ENCODE measurements at places on chromosomes 7 and 10.

DNA sequence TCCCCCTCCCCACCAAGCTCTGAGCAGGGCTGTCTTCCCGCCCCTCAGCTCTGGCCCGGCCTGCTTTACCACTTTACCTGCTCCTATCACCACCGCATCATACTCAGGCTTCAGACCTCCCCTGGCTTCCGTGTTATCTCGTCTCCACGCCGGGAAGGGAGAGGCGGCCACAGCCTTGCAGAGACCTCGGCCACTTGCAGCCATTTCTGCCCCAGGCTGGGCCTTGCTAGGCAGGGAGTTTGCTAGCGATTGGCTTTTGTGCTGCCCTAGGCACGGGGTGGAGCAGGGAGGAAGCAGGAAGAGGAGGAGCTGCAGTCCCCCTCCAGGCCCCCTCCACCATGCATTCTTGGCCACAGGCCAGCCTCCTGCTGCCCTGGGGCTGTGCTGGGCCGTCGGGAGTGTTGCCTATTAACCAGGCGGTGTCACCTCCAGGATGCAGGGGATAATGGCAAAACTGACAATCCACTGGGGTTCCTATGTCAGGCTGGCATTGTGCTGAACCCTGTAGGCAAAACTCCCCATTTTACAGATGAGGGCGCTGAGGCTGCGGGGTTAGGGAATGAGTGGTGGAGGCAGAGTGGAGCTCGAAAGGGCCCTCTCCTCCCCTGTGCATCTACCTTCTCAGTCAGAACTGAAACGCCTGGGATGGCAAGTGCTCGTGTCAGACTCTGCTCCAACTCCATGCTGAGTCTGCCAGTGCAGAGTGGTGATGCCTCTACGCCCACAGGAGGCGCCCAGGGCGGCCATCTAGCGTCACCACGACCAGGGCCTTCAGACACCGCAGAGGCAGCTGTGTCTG is at the start of gene PYROXD2:
Gene PYROXD2, minus strand, starts transcription at position 251 of the 799 bp plus-strand sequence. Its CDS starts 47 bp downstream, at position 204.
- peak; percentile 57 for DNase-seq

DNA sequence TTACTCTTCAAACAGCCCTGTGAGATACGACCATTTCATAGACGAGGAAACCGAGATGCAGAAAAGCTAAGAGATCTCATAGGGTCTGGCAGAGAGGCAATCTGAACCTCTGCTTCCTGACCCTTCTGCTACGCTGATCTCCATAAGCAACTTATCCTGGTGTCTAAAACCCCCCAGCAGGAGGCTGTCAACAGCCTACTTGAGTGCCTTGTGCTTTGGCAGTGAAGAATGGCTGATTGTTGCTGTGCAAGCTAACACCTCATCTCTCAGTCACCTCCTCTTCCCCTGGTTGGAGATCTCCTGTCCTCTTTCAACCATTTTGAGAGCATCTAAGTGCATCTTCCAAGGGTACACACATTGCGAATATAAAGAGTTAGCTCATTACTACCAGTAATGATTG is 86.2 kb downstream of the AOAH start:
- DNase-seq = no peak

GRCh38 chr10:1515121-1515779 is 222.1 kb downstream of the ADARB2 start:
- DNase-seq = no peak

GRCh38 chr10:95477175-95477520 is 84.0 kb downstream of the SORBS1 start:
- no peak for DNase-seq

DNA sequence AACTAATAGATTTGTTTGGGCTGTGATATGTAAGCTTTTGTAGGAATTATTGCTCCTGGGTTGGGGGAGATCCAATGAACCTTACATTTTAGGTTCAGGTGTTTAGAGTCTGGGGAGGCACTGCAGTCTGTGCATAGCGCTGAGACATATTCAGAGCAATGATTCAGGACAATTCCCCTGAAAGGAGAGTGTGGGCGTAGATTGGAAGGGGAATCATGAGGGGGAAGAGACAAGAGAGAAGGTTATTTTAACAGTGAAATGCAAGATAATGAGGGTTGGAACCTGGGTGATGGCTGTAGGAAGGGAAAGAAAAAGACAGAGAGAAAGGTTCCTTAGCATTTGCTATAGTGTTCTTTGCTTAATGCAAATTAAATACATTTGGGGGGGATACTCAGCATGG is 1013.4 kb downstream of the REEP3 start:
- DNase-seq = no peak

GRCh38 chr7:84813376-84813775 is 373.5 kb downstream of the SEMA3D start:
- DNase-seq = no peak

GRCh38 chr10:132448248-132448731 is 51.3 kb downstream of the PWWP2B start:
- DNase-seq = peak; percentile 89

DNA sequence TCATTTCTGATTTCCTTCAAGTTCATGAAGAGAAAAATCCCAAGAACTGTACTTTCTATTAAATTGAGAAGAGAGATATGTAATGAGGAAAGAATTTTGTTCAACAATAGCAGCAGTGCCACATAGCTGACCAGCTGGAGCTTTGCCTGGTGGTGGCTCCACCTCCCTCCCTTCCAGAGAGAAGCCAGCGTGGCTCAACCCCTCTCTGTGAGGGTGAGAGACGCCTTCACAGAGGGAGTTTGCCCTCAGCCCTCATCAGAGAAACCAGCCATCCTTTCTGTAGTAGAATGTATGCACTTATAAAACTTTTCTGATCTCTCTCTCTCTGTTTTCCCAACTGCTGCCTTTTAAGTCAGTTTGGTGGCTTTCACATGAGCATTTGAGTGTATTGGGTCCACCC is 20.5 kb upstream of the COL1A2 start:
- DNase-seq = no peak

GRCh38 chr7:151081170-151082101 is 827 bp upstream of the FASTK start:
- DNase-seq = no peak

DNA sequence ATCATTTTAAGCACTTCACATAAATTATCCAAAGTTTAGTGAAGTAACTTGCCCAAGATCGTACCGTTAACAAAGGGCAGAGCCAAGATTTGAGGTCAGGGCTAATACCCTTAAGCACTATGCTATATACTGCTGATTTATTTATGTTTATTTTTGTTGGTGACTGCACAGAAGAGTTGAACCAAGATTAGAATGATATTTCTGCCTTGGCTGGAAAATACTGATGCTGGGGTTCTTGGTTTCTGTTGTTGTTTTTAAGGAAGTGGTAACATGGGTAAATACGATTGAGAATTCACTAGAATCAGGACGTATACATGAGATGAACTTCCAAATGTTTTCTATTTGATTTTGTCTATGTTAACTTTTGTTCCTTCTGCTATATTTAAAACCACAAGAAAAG is 9.3 kb downstream of the ADD3 start:
- DNase-seq = no peak

GRCh38 chr7:151122276-151122675 is 36.0 kb downstream of the AGAP3 start:
- DNase-seq = no peak

GRCh38 chr10:60973086-60973485 is 29.1 kb upstream of the RHOBTB1 start:
- no peak for DNase-seq

DNA sequence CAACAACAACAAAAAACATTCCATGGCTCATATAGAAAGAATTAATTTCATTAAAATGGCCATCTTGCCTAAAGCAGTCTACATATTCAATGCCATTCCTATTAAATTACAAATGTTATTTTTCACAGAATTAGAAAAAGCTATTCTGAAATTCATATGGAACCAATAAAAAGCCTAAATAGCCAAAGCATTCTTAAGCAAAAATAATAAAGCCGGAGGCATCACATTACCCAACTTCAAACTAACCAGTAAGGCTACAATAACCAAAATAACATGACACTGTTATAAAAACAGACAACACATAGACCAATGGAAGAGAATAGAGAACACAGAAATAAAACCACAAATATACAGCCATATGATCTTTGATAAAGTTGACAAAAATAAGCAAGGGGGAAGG is 330.4 kb downstream of the KIF20B start:
- DNase-seq = no peak

DNA sequence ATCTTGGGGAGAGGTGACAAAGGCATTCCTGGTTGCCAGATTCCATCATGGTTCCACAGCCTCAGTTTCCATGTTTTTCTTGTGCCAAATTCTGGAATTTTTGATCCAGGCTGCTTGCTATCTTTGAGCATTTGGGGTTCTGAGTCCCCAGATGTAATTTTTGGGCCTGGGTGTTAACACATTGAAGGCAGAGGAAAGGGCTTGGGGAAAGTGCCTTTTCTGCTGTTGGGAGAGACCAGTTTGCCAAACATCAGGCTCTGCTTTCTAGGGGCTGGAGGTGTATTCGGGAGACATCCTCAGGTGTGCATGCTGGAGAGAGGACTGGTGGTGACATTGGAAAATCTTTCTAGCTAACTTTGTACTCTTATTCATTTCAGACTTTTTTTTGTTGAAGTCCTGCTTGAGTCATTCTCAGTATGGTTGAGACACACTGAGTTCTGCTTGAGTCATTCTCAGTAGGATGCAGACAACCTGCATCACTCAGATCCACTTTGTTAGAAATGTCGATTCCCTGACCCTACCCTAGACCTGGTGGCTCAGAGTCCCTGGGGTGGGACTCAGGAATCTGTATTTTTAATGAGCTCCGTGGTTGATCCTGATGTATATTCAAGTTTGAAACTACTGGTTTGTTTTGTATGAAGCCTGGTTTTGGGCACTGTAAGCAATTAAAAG is 101.0 kb downstream of the LRMDA start:
- no peak for DNase-seq

- DNase-seq = peak; percentile 78
Observed at GRCh38 chr7:76260171-76260703, 42.2 kb upstream of the HSPB1 start.

DNA sequence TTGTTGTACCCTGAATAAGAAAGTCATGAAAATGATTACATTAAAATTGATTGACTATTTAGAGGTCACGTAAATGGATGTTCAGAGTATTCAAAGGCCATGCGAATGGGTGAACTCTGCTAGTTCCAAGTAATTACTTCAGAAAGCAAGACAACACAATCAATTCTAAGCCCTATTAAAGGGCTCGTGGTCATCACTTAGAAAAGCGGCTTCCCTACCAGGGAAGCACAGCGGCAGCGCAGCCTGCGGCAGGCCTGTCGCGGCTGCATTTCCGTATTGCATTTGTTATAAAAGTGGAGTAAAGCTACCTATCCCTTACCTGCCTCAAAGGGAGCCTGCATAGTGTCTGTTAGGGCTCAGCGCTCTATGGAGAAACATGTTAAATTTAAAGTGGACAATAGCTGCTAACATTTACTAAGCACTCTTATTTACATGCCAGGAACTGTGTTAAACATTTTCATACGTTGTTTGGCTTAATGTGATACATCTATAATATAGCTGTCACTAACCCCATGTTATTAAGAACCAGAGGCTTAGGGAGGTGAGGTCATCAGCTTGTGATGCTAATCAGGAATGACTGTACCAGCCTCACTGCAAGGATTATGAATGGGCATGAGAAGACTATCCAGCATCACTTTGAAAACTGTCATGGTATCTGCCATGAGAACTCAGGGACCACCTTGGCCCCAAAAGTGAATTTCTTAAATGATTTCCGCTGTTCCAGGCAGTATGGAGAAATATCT is 187.5 kb downstream of the CELF2 start:
- DNase-seq = peak; percentile 59

DNA sequence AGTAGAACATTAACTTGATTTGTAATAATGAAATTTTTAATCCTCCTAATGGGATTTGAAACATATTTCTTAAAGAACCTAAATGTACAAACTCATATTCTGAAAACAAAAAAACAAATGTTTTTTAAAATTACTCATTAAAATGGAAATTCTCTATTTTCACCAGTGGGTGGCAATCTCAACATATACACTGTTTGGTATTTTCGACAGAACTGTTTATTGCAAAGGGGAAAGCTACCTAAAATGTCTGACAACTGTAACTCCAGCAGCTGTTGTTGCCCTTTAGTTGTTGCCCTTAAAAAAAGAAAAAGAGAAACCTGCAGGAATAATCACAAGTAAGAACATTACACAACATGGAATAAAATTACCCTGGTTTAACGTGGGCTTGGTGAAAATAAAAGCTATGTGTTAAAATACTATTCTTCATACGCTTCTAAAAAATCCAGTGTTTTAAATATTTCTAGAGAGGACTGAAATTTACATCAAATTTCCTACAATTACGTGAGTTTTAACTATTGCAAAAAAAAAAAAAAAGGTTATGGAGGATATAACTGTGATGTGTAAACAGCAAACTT is 54.5 kb downstream of the COL1A2 start:
- DNase-seq = no peak

Measured in activated CD4-positive, alpha-beta T cell treated with anti-CD3 and anti-CD28 coated beads for 36 hours (primary cell).